ENCODE measurements at places on chromosomes 12 and 14. TPM values are rescaled to one million over a fixed set of nuclear protein-coding genes. Genes with fewer than 3 reads are reported as not detected.

RAD51AP1 gene
- 45.6 TPM for total RNA-seq

DNA sequence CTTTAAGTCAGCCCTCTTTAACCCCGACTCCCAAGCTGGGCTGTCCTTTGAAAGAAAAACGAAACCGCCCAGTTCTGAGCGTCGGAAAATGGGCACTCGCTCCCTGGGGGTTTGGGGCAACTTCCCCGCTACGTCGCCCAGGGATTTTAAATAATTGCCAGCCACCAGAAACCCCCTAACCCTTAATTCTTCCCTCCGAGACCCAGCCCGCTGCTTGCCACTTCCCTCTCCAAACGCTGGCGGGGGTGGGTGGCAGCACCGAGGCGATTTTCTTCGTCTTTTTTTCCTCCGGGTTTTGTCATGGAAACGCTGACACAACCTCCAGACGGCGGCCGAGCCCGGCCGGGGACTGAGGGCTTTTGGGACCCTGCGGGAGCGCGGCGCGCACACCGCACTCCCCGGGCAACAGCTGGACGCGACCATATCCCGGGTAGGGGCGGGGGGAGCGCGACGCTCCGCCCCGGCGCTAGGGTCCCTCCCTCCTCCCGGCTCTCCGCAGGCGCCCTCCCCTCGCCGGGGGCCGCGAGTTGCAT lies at the start of gene CHST11:
CHST11 (plus strand) TSS at position 532 of the 533 bp plus-strand sequence.
- DNase-seq = peak; percentile 84

GRCh38 chr12:55724226-55724939 lies 4.2 kb downstream of the RDH5 start:
- DNase-seq = peak; percentile 77

RAPGEF3 gene
- 1.6 TPM for total RNA-seq

GRCh38 chr14:52269982-52270381 lies 2.5 kb downstream of the PTGDR start:
- DNase-seq = no peak

INSM2 gene
- not detected for total RNA-seq

TPPP2 gene
- not detected for total RNA-seq

DNA sequence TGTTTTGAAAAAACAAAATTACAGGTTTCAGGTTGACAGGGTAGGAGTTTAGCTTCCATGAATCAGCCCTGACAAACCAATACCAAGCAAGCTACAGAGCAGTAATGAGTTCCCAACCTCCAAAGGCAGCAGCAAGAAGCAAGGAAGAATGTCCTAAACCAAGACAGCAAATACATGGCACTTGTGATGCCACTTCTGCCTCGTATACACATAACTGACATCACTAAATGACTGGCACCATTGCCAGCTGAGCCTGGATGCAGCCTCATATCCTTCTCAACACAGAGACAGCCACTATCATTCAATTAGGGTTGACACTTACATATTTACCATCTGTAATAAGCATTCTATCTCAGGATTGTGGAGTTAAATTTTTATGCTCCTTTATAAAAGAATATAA lies 35.0 kb upstream of the MDM1 start:
- DNase-seq = no peak

GRCh38 chr12:46523446-46523845 lies 150.9 kb upstream of the SLC38A2 start:
- DNase-seq = no peak

DNA sequence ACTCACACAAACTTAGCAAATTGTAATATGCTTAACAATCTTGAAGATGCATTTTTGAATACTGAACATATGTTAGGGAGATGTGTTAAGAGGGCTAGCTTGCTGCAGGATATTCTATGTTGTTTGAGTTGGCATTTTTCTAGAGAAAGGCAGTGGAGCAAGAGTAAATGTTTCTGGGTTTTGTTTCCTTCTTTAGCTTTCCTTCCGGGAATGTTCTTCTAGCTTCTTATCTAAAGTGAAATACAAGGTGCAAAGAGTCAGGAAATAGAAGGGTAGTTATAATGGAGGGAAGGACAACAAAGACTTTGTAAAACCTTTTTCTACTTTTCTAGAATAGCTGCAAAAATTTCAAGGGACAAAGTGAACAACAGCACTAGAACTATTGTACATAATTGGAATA lies 77.6 kb upstream of the KCNH3 start:
- no peak for DNase-seq

DNA sequence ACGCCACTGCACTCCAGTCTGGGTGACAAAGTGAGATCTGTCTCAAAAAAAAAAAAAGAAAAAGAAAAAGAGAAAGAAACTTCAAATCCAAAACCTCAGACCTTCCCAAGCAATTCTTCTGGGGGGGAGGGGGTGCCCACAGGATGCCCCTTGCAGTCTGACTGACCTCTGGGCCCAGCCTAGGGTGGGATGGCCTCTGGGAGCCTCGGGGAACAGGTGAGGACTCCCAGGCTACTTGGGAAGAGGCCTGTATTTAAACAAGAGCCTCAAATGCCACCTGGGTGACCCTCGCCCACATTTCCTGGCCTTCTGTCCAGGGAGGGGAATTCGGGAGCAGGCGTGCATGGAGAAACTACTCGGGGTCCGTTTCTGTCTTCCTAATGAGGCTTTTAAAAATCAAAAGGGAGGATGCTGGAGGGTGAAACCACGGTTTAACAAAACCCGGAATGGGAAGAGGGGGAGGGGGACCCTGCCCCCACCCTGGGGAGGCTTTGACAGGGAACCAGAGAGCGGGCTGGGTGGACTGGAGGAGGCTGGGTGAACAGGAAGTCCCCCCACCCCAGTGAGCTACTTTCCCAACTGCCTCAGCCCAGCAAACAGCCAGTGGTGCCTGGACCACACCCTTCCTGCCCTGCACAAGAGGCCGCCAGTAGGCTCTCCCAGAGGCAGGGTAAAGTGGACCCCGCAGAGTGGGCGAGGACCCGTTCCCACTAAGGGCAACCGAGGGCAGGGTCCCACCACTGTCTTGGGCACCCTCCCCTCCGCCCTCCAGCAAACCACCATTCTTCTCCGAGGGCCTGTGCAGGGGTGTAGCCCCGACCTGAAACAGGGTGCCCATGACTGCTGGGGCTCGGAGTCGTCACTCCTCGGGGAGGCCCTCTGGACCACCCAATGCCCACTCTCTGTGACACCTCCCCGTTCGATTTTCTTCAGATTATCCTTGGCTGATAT lies 1.5 kb upstream of the FBRSL1 start:
- DNase-seq = peak; percentile 73

GRCh38 chr14:69055999-69056788 lies 77.1 kb upstream of the ACTN1 start:
- no peak for DNase-seq

DNA sequence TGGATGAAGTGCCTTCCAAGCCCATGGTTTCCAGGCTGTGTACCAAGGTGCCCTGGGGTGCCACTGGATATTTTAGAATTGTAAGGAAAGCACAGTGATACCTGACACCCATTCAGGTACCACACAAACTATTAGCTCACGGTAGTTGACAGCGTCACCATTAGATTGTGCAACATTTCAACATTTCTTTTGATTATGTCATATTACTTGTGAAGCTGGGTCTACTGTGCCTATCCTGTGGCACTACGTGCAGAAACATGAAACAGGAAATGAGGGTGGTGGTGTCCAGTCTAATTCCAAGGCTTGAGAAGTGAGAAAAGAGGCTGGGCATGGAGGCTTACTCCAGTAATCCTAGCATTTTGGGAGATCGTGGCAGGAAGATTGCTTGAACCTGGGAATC lies 75.5 kb upstream of the CPM start:
- no peak for DNase-seq

- no peak for DNase-seq
These were observed 88.2 kb downstream of the TBC1D30 start for GRCh38 chr12:64912516-64913255.

DNA sequence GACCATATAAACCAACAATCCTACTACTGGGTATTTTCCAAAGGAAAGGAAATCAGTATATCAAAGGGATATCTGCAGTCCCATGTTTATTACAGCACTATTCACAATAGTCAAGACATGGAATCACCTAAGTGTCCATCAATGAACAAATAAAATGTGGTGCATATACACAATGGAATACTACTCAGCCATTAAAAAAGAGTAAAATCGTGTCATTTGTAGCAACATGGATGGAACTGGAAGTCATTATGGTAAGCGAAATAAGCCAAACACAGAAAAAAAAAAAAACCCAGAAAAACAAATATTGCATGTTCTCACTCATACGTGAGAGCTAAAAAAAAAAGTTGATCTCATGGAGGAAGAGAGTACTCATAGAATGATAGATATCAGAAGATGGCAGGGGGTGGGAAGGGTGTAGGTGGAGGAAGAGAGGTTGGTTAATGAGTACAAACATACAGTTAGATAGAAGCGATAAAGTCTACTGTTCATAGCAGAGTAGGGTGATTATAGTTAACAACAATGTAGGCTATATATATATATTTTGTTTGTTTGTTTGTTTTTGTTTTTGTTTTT lies 49.3 kb downstream of the BCAT1 start:
- no peak for DNase-seq

CMKLR1 gene
- not detected for total RNA-seq

- DNase-seq = no peak
These were observed 17.1 kb downstream of the HELB start for GRCh38 chr12:66319266-66319954.
